Muscle of arm (tissue), 14 donors: ENCODE measurements at places on chromosomes 3 and 15. TPM values are rescaled to one million over a fixed set of nuclear protein-coding genes. Genes with fewer than 3 reads are reported as not detected.

DNA sequence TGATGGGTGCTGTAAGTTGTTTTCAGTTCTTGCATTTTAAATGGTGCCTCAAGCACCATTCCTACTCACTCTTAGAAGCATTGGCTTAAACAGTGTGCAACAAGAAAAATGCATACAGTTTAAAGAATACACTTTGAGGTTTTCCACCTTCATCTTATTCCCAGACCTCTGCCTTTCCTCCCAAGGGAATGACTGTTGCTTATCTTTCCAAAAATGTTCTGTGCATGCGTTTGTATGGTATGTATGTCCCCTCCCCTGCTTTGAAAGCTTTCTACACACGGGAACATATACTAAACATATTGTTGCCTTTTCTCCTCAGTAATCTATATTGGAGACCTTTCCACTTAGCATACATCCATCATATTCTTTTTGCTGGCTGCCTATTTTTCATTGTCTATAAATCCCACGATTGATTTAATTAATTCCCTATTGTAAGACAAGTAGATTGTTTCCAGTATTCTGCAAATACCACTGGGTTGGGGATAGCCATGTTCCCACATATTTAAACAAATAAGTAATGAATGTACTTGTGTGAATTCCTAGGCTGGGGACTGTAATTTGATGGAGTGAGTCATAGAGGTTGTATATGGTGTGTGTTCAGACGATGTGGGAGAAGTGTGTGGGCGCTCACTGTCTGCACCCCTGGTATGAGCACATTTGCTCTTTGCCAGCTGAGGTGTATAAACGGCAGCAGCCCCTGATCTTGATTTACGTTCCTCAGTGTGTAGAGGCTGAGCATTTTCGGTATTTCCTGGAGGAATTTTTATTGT, 5.8 kb downstream of the TRAK1 start:
- DNase-seq = no peak

- DNase-seq = no peak
Measured at GRCh38 chr15:66802025-66803001, 100.3 kb downstream of the SMAD6 start.

- DNase-seq = no peak
Measured at GRCh38 chr3:11238880-11239279, 33.3 kb upstream of the ATG7 start.

DNA sequence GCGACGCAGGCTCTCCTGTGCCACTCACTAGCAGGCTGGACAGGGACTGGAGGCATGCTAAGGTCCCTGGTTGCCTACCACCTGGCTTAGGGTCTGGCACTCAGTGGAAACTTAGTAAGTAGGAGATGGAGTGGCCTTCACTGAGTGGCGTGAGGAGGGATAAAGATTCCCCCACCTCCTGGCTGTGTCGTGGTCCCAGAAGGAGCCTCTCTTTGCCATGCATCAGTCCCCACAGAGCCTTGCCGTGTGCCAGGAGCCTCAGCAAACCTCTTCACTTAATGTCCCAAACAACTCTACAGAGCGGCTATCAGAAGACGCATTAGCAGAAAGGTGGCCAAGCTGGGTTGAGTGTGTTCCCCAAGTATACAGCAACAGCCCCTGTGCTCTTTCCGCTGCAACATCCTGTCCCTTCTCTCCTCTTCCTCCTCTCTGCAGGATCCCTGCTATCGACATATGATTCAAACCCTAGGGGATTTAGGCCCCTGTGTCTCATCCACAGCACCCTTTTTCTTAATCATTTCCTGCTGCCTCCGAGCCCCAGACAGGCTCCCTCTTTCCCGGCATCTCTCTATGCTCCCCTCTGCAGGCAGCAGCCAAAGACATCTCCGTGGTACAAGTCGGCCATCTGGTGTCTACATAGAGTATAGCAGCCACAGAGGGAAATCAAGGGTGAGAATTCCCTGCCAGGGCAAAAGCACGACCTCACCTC, 66.7 kb downstream of the SLC6A1 start:
- DNase-seq = peak; percentile 51

DNA sequence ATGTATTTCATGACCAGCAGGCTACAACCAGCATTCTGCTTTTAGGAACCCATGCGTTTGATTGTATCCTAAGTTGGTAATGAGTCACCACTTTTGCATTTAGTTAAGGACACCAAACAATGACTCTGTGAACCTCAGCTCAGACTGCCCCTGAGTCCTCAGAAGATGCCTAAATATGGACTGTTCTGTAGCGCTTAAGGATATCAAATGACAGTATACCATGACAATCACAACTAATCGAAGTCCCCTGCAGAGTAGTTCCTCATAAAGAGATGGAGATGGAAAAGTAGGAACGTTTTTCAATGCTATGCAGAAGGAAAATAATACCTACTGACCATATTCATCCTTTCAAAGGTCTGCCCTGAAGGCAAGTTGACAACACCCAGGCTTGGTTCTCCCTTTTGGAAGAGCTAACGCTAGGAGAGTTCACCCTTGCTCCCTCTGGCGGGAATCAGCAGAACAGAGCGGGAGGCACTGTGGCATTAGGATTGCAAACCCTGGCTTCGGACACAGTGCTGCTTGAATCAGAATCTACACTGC, 508.6 kb downstream of the FHIT start:
- DNase-seq = peak; percentile 10

DNA sequence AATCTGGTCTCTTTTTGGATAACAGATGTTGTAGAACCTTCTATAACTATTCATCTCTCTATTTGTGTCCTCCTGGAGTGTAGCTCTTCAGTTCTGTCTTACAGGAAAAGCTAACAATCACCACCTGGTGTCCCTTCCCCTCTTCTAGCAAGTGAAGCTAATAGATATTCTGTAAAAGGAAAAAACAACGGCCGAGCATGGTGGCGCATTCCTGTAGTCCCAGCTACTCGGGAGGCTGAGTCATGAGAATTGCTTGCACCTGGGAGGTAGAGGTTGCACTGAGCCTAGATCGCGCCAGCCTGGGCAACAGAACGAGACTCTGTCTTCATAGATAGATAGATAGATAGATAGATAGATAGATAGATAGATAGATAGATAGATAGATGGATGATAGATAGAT, 779.4 kb downstream of the TUSC7 start:
- no peak for DNase-seq

DNA sequence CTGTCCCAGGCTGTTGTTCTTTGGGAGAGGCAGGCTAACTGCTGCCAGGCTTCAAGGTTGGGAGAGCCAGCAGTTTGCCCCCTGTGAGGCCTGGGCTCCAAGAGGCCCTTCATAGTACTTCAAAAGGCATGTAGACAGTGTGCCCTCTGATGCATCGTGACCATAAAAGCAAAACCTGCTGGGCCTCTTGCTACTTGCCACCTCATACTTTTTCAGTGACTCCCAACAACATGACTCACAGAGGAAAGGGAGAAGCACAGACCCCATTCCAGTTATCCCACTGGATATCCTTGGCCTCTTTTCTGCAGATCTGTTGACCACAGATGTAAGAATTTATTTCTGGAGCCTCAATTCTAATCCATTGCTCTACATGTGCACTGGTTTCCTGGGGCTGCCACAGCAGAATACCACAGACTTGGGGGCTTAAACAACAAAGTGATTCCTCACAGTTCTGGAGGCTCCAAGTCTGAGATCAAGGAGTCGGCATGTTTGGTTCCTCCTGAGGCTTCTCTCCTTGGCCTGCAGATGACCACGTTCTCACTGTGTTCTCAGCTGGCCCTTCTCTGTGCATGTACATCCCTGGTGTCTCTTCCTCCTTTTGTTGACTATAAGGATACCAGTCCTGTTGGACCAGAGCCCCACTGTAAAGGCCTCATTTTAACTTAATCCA, 8.9 kb upstream of the NSMCE3 start:
- DNase-seq = no peak

DNA sequence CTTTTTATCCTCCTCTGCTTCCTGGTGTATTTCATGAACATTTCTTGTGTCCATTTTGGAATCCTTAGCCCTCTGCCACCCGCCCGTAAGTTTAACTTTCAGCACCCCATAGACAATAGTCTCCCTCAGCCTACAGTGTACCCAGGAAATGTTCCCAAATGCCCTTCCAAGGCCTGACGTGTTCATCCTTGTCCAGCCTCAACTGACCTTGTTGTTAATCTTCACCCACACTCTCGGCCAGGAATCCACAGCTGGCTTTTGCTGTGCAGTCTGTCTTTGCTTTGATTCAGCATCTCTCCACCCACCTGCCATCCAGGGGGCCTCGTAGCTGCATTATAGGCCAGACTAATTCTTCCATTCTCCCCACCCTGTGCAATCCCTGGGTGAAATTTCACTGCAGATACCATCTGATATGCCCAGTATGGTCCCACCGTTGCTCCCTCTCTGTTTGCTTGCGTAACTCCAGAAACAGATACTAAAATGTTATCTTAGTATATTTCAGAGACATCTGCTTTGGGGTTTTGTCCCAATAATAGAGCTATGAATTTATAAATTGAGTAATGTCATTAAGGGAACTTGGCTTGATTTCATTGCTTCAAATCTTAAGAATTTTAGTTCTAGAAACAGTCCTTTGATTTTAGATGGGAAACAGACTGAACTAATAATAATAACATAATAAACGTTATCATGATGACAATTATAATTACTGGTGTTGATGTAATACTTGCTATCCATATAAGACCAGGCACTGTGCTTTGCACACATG, 16.6 kb downstream of the GUCA1C start:
- DNase-seq = no peak

DNA sequence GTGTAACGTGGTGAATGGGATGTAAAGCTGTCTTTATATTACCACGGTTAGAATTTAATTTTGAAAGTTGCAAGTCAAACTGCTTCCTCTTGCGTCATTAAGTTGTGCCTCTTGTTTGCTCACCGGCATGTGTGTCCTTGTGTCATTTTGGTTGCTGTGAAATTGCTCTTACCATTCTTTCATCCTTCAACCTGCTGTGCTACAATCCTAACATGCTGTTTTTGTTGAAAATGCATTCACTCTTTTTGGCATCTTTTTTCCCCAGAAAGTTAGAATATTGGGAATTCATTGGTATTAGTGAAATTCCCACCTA, 164.7 kb downstream of the PGPEP1L start:
- no peak for DNase-seq

DNA sequence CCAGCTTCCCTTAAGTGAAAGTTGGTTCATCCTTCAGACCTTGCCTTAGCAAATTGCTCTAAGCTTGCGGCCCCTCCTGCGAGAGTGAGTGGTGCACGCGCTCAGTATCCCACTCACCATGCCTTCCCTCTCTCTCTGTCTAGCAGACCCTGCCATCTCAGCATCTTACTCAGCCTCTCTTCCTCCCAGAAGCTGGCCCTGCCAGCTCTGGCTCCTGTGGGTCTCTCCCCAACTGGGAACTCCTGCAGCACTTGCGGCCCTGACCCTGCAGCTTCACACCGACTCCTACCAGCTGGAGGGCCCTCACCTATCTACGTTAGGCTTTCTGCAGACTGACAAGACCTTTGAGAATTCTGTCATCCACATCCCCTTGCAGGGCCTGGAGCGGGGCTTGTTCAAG, 286.1 kb upstream of the TLE3 start:
- no peak for DNase-seq

DNA sequence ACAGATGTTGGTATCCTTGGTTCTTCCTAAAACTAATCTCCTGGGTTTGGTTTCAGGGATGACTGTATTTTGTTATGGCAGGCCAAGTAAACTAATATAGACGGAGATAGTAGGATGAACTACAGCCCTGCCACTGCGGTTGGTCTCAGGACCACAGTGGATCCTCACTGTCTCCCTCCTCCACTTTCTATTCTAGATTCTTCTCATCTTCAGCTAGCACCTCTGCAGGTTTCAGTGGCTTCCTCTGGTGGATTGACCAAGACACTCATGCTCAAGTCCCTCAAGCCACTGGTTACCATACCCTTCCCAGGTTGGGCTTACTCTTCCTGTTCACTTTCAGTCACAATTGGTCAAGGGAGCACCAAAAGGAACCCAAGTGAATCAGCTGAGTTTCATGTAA, 71.1 kb upstream of the CLDN18 start:
- DNase-seq = no peak

GRCh38 chr3:11721479-11721878, 77.8 kb upstream of the VGLL4 start:
- DNase-seq = peak; percentile 53

GRCh38 chr3:182349951-182350517, 443.3 kb upstream of the ATP11B start:
- no peak for DNase-seq

GRCh38 chr15:51089699-51090453, 4.8 kb downstream of the TNFAIP8L3 start:
- no peak for DNase-seq

DNA sequence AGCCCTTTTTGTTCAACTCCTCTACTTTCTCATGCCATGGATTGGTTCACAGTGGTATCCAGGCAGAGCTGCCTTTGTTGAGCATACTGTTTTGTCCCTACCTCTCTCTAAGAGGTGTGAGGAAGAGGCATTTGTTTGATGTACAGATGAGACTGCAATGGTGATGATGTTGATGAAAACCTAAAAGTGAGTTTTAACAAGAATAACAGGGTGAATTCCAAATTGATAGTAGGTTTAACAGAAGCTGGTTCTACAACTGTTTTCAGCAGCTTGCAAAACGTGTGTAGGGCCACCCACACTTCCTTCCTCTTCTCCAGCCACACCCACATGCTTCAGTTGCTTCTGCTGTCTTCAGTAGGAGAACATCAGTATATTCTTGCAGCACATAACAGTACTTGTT, 10.2 kb downstream of the SNRK start:
- DNase-seq = no peak

GRCh38 chr15:101250341-101250831, 1.5 kb downstream of the CHSY1 start:
- DNase-seq = no peak

GRCh38 chr15:80142646-80143045, 10.2 kb upstream of the FAH start:
- no peak for DNase-seq

GRCh38 chr15:101133181-101133460, 118.7 kb downstream of the CHSY1 start:
- no peak for DNase-seq

The PCSK6 gene
- 12.2 TPM for polyA plus RNA-seq

The SMAD6 gene
- polyA plus RNA-seq = 3.3 TPM

The SAXO2 gene
- 3.5 TPM for polyA plus RNA-seq

The KLF15 gene
- polyA plus RNA-seq = 0.49 TPM

The ZNF639 gene
- polyA plus RNA-seq = 19.6 TPM

The GOLGA8O gene
- not detected for polyA plus RNA-seq

The GRAMD1C gene
- polyA plus RNA-seq = 1.9 TPM

The GASK1A gene
- 5.0 TPM for polyA plus RNA-seq

The SPTSSB gene
- polyA plus RNA-seq = 1.6 TPM
